Cortex of kidney (tissue), 1 donor: ENCODE measurements at places on chromosomes 11 and 22.

DNA sequence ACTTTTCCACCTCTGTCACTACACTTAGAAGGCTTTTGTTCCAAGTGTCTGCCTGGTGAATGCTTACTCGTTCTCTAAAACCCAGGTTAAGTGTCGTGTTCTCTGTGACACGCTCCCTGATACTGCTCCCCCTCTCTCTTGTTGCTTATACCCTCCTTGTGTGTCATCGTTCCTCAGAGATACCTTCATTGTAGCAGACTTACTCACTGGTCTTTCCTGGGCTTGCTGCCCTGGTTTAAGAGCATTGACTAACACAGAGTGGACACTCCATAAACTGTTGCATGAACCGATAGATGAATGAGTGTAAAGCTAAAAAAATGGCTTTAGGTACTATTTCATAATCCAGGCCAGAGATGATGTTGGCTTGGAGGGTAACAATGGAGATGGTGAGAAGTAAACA, 171.3 kb downstream of the GRIK4 start:
- DNase-seq: no peak

- DNase-seq: no peak
Measured at GRCh38 chr11:15341587-15341986, 226.9 kb downstream of the INSC start.

DNA sequence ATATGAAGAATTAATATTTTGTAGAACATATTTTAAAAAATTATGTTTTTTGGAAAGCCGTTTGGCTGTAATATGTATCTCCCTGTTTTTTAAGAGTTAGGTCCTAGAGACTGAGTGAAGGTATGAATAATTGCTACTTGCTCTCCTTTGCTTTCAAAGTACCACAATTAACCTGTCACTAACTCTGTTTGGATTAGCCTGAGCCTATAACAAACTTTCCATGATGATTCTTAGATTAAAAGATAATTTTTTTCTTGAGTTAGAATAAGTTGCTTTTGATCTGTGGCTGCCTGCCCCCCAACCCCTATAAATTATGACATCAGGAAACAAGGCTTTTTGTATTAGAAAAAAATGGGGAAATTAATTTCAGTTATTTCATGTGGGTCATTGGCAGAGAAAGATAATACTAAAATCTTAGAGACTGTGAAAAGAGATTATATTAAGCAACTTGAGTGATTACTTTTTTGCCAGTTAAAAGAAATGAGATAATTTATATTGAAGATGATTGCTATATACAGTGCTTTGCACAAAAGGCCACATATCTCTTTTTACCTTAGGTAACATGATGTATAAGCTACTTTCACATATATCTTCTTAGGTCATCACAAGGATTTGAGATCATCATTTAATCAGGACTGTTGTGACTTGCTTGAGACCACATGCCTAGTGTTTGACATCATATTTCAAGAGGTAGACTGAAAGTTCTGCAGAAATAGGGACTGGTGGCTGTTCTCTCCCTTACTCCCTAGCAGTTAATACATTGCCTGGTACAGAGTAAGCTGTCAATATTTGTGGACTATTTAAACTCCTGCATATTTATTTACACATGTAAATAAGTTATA, 9.6 kb downstream of the MTMR3 start:
- no peak for DNase-seq

- no peak for DNase-seq
Measured at GRCh38 chr22:40425082-40425481, 54.7 kb downstream of the SGSM3 start.

DNA sequence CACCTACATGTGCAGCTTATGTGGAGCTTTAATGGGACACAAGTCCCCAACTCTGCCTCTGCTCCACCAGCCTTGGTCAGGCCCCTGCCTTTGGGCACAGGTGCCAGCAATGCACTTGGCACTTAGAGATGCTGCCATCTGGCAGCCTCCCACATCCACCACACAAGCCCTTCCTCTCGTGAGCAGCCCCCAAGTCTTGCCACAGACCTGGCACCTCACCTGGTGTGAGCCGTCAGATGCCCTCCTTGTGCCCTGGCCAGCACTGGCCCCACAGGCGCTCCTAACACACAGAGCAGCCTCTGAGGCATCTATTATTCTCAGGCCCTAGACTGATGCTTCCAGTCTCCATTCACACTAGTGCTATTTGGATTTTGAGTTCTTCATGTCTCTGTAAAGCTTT, 24.5 kb upstream of the SERPIND1 start:
- DNase-seq: no peak

- no peak for DNase-seq
Measured at GRCh38 chr11:124511745-124512144, 31.7 kb downstream of the OR8B12 start.
